ENCODE measurements at places on chromosomes 1 and 21.

GRCh38 chr21:35336534-35336933 is 287.4 kb upstream of the RUNX1 start:
- peak; percentile 46 for DNase-seq

DNA sequence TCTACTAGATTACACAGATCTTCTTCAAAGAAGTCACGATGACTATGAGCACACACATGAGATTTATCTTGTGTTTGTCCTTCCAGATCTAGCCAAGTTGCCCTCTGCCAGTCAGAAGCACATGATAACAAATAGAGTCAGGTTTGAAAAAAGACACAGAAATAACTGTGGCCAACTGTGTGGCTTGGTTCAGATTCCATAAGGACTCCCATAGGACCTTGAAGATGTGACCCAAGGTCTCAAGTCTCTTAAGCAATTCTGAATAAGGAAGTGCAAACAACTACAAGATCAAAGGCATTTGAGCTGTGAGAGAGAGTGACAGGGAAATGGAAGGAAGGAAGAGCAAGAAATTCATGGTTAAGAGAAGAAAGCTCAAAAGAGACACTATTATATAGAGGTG is 194.0 kb downstream of the PLPP3 start:
- peak; percentile 15 for DNase-seq

DNA sequence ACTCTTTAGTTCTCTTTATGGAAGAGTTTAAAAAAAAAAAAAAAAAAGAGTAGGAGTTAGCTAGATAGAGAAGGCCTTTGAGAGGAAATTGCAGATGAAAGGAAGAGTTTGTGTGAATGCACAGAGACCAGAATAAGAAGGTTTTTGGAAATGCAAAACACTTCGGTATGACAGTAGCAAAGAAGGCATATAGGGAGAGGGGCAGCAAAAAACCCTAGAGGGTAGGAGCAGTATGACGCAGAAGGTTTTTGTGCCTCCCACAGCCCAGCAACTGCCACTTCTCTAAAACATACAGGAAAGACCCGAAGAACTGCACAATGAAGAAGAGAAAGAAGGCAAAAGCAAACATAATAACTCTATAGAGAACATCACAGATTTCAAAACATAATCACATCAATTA is 84.3 kb downstream of the WDR64 start:
- no peak for DNase-seq

DNA sequence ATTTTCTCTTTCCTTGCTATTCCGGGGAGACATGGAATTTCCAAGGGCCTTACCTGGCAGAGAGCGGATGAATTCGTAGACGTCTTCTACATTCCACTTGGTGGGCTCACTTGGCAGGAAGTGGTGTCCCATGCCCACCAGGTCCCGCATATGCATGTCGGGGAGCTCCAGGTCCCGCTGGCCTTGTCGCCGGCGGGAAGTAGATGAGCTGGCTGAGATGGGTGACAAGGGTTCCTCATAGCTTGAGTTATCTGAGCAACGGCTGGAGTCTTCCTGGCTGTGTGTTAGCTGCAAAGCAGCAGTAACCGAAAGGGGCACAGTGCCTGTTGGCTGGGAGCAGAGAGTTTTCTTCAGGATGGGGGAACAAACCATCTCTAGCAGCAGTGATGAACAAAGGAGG is 7.9 kb upstream of the A3GALT2 start:
- no peak for DNase-seq

GRCh38 chr1:241423541-241424479 is 66.8 kb upstream of the RGS7 start:
- no peak for DNase-seq

- DNase-seq, result peak; percentile 70
These were observed 28.1 kb downstream of the SPSB1 start for GRCh38 chr1:9320520-9321479.

GRCh38 chr1:55575571-55576279 is 360.6 kb upstream of the USP24 start:
- no peak for DNase-seq

- no peak for DNase-seq
These were observed 4.1 kb upstream of the ARHGEF16 start for GRCh38 chr1:3450202-3450863.
